HFF-Myc (cell line): ENCODE measurements at places on chromosomes 7 and 10.

- no peak for DNase-seq
These were observed 215.6 kb downstream of the DOCK4 start for GRCh38 chr7:111990643-111991042.

DNA sequence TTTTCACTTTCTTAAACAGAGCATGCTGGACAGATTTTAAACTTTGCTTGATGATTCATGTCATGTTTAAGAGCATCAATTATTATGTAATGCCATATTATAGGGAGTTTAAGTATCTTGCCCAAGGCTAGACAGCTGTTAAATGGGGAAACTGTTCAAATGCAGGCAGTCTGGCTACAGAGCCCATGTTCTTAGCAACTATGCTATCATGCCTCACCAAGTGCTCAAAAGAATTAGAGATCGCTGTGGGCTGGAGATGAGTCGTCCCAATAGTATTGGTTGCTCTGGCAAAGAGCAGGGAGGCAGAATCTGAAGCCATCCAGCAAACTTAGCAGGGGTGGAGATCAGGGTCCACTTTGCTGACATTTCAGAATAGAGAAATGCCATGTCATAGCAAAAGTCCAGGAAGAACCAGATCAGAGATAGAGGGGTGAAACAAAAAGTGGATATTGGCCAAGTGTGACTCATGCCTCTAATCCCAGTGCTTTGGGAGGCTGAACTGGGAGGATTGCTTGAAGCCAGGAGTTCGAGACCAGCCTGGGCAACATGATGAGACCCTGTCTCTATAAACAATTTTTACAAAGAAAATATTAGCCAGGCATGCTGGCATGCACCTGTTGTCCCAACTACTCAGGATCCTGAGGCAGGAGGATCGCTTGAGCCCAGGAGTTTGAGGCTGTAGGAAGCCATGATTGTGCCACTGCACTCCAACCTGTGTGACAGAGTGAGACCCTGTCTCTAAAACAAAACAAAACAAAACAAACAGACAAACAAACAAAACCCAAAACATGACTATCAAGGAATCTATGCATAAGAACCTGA, 57.8 kb downstream of the BAMBI start:
- peak; percentile 86 for DNase-seq

GRCh38 chr10:114335614-114336013, 68.7 kb downstream of the AFAP1L2 start:
- no peak for DNase-seq

GRCh38 chr7:73682745-73683055, 553 bp downstream of the DNAJC30 start:
- DNase-seq: no peak

DNA sequence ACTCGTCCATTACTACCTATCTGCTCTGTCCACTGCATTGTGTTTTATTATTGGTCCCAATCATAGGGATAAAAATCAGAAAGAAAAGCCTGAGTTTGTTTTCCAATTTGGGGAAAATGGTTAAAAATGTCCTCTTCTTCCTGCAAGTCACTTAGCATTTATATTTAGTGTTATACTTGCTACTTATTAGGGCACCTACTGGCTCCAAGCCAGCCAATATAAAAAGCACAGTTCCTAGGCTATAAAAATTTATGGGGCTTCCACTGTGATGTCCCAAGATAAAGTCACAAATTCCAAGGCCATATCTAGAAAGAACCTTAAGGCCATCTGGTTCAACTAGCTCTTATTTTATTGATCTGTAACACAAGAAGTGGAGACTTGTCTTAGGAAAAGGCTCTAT, 3.2 kb downstream of the SLC35B4 start:
- no peak for DNase-seq

- no peak for DNase-seq
These were observed 28.8 kb downstream of the PTPRN2 start for GRCh38 chr7:158558816-158559215.

- DNase-seq: no peak
These were observed 614.1 kb downstream of the GALNT17 start for GRCh38 chr7:71746006-71746405.

DNA sequence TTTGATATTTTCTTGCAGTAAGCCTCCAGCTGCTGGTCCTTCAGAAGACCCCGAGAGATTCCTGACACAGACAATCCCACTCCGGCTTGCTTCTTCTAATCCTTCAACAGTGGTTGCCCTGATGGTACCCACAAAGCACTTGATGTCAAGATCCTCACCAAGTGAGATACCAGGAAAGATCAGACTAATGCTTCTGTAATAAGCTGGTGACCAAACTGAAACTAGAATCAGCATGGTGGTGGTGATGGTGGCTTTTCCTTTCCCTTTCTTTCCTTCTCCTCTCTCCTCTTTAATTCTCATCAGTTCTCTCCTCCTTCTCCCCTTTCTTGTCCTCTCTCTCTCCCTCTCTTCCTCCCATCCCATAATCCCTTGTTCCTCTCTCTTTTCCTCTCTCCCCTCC, 25.8 kb upstream of the CASD1 start:
- DNase-seq: no peak

DNA sequence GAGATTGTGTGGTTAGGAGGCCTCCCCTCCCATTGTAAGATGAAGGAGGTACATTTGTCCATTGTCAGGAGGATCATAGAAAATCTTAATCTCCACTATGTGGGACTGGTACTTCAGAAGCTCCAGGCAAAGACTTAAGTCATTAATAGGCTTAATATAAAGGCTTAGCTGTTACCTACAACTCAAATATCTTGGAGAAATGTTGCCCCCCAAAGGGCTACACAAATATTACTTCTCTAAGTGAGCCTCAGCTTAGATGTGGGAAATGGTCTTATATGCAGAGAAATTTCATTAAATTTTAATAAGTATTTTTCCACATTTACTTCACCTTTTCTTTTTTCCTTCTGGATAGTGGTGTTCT, 27.2 kb downstream of the TAS2R41 start:
- DNase-seq: no peak

DNA sequence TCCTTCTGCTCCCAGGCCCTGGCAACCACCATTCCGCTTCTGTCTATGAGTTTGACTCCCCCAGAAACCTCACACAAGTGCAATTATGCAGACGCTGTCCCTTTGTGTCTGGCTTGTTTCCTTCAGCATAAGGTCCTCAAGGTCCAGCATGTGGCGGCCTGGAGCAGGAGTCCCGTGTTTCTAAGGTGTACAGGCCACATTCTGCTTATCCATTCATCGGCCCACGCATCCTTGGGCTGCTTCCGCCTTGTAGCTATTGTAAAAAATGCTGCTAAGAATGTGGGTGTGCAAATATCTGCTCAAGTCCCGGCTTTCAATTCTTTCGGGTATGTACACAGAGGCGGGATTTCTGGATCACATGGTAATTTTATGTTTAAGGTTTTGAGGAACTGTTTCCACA, 38.2 kb downstream of the ESYT2 start:
- DNase-seq: no peak

DNA sequence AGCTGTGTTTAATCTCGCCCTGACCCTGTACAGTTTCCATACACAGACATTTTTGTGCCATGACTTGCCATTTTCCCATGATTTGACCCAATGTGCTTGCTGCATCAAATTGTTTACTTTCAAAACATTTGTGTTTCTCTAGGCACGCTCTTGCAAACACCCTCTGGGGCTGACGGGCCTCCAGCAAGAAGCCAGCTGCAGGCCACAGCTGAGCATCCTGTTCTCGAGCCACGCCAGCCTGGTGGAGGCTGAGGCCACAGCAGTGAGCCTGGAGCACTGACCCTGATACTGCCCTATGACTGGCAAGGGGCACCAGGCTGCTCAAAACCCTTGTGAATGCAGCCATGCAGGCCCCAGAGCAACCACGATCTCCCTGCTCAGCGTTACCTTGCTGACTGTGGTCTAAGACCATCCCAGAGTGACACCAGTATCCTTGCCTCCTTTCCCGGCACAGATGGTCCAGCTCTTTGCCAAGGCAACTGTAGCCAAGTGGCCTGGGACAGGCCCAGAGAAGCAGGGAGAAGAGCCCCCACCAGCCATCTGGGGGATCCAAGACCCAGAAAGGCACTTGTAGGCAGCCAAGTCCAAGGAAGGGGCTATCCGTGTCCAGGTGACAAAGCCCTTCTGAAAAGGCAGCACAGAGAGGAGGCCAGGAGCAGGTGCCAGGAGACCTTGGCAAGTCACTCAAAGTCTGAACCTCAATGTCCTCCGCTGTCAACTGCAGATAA, 78.5 kb downstream of the OAT start:
- DNase-seq: peak; percentile 95

DNA sequence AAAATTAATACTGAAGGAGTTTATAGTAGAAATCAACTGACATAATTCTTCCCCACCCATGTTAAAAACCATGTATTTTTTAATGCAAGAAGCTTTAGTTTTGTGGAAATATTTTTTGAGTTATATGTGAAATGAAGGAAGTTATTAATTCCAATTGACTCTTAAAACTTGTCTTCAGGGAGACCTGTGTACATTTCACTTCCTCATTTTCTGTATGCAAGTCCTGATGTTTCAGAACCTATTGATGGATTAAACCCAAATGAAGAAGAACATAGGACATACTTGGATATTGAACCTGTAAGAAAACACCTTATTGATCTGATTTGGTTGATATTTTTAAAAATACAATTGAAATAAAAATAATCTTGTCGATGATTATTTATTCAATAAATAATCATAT, 33.3 kb downstream of the CD36 start:
- DNase-seq: no peak

DNA sequence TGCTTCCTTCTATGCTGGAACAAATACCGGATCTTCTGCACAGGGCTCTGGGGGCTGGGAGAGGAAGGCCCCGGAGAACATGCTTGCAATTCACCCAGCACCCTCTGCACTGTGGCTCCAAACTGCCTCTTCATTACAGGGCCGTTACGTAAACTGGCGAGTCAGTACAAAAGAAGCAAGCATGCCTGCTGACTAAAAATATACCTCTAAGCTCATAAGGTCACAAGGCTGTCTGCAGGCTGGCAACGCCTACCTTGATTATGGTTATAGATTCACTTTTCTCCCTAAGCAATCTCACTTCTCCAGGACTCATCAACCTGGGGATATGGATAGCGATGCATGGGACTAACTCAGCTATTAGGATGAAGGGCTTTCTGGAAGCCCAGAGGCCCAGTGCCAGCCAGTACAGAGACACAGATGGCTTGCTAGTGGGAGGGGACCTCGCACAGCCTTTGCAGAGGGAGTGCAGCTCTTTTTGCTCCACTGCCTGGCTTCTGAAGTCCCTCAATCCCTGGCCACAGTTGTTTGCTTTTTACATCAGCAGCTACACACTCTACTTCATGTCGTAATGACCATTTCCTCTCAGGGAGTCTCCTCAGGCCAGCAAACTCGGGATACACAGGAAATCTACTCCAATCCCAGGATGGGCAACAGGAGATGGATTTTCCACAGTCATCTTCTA, 96.1 kb downstream of the SH3PXD2A start:
- no peak for DNase-seq

GRCh38 chr7:103637726-103638125, 191.7 kb upstream of the SLC26A5 start:
- DNase-seq: no peak

DNA sequence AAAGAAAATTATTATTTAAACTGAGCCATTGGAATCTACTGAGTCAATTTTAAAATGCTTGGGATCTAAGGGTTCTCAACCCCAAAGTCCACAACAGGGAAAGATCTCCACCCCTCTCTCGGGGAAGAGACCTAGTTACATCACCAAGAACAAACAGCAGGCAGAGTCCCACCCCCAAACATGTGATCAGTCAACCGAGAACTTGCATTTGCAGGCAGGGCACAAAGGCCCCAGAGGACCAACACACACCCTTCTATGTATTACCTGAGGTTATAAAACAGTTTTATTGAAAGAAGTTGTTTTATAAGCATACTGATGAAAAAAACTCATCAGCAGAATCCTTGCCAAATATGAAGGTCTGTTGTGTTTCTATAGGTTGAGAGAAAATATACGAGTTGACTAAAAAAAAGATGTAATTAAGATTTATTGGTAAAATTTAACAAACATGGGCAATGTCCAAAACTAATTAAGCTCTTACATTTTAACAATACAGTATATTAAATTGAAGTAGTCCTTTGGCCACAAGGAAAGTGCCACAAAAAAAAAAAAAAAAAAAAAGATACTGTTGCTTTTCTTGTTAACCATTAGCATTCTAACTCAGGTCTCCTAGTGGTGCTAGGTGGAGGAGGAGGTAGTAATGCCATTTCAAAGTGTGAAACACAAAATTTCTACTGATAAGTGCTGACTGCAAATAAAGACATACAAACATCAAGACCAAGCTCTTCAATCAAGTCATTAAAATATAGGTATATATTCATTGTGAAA, 975 bp upstream of the USP54 start:
- DNase-seq: no peak
